C1 segment of cervical spinal cord (tissue), 14 donors: ENCODE measurements at places on chromosomes 4 and X.
A peak's percentile ranks its signal among the peaks of the same experiment; 100 is the strongest.

GRCh38 chr4:72505314-72505744 is 63.7 kb downstream of the ADAMTS3 start:
- no peak for DNase-seq

- no peak for DNase-seq
Observed at GRCh38 chr4:6550821-6551220, 24.2 kb upstream of the MAN2B2 start.

GRCh38 chrX:103343105-103343504 is 13.1 kb downstream of the TCEAL7 start:
- peak; percentile 7 for DNase-seq

GRCh38 chrX:6777238-6778002 is 242.5 kb upstream of the VCX3A start:
- DNase-seq, result no peak

DNA sequence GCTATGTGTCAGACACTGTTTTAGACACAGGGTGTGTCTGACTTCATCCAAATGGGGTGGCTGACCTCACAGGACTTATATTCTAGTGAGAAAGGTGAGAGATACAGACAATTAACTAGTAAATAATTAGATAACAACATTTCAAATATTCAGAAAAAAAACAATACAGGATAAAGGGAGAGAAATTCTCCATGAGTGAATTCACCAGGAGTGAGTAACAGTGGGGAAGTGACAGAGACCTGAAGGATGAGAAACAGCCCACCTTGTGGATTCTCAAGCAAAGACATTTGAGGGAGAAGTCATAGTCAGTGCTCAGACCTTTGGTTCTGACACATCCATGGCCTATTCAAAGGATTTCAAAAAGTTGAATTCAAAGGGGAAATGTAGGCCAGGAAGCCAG is 627.9 kb downstream of the IQCM start:
- no peak for DNase-seq

DNA sequence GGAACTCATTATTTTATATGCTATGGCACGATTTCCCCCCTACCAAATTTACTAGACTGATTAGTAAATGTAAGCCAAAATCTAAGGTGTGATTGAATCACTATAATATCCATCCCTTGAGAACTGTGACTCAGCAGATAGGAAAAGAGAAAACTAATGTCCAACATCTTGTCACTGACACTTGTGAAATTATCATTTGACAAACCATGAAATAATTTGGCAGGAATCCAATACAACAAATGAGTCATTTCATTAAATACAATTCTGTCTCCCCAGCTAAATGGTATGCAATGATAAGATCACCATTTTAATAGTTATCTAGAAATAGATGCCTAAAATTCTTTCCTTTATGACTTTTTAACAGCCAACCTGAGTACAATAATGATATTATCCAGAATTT is 462.3 kb downstream of the DMD start:
- no peak for DNase-seq

- no peak for DNase-seq
Observed at GRCh38 chrX:53194308-53194707, 30.7 kb downstream of the KDM5C start.

GRCh38 chr4:109820563-109820962 is 5.0 kb downstream of the GAR1 start:
- peak; percentile 1 for DNase-seq

- DNase-seq, result no peak
Observed at GRCh38 chr4:98728871-98729270, 70.5 kb upstream of the TSPAN5 start.

- DNase-seq, result no peak
Observed at GRCh38 chr4:38860788-38861424, 4.3 kb upstream of the TLR6 start.

DNA sequence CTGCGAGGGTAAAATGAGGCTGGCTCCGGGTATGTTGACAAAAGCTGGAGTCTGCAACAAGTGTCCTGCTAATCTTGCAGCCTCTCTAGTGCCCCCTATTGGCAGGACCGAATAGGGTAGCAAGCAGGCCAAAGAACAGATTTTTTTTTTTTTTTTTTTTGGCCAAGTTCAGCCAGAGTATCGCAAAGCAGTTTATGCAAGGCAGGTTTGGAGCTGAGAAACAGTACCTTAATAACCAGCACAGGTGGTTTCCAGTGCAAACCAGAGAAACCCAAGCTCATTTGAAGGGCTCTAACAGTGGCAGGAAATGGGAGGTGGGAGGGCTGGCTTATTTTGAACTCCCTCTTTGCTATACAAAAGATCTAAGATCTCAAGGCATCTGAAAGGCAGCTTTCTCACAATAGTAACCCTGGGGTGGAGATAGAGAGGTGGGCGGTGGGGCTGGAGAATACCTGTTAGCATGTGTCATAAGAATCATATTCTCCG is 38.2 kb upstream of the OCIAD2 start:
- DNase-seq, result no peak

DNA sequence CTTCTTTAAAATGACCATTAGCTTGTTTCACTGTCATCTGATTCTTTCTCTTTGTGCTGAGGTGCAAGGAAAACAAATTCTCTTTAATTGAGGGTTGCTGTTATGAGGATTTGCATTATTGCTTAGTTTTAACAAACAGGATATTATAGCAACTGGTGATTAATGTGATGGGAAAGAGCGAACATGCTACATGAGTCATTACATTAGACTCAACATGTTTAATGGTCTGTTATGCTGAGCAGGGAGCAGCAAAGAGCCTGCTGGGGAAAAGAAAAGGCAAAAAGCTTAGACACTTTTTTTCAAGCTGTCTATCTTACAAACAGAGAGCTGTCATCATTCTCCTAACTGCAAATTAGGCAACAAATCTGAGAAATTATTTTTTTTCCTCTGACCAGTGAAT is 230.5 kb upstream of the LCORL start:
- no peak for DNase-seq

DNA sequence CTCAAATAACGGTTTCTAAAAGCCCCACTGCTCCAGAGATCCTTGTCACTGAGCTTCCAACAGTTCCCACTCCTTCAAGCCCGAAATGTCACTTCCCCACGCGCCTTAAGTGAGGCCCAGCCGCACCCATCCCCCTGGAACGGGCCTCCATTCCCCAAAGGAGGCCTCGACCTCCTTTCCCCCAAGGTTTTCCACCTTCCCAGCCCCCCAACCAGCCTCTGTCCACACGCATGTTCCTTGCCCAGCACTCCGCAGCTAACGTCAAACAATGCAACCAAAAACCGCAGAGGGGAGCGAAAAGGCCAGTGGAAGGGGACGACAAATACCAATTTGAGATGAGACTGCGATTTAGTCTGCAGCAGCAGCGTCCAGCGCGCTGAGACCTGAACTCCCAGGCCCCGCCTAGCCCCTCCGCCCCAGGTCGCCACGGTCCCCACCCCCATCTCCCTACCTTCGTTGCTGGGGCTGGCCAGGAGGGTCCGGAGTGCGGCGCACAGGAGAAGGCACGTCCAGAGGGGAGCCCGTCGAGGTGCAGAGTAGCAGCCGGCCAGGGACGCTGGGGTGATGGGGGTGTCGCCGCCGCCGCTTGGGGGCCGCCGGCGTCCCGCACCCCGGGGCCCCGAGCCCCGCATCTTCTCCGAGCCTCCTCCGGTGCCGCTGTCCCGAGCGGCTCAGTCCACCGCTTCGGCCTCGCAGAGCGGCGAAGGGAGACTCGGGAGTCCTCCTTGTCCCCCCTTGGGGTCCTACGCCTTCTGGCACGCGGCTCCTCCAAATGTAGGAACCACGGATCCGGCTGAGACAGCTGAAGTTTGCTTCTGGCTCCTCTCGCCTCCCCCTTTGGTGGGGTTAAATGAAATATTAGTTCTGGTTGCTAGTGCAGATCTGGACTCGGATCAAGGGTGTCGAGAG is 924 bp downstream of the EPHA5 start:
- DNase-seq, result no peak

GRCh38 chrX:17187136-17187756 is 187.8 kb upstream of the NHS start:
- no peak for DNase-seq

DNA sequence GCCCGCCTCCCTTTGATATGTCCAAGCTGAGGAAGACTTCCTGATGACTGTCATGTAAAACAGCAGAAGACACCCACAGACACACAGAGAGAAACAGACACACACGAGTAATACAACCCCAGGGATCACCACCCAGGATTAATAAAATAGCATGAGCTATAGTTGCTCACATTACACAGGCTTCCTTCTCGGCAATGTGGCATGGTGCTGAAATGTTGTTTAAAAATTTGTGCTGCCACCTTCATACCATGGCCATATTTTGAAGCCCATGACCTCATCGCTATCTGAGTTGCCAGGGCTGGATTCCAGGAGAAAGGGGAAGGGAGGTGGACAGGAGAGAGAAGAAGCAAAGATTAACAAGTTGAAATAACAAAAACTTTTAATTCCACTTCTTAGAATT is 111.7 kb downstream of the SYNPO2 start:
- DNase-seq, result no peak

GRCh38 chrX:131987252-131987651 is 35.9 kb upstream of the STK26 start:
- no peak for DNase-seq

GRCh38 chr4:154471526-154472331 is 19.9 kb downstream of the DCHS2 start:
- no peak for DNase-seq

DNA sequence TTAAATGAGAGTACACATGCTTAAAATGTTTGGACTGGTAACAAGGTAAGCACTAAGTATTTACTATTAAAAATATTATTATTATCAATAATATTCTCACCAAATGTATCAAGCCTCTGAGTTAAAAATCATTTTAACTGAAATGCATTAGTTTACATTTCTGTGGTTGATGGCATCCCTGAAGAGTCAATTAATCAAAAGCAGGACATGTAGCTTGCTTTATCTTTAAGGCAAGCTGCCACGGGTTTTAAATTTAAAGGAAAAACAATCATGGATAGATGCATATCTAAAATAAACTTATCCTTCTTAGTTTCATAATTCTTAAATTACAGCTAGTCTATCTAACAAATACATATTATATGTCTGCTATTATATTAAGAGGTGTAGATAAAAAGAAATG is 584.8 kb upstream of the INTU start:
- no peak for DNase-seq

GRCh38 chr4:150495550-150495949 is 86.4 kb upstream of the MAB21L2 start:
- no peak for DNase-seq

GRCh38 chr4:181004056-181004455 is 1239.1 kb upstream of the TENM3 start:
- no peak for DNase-seq

GRCh38 chrX:110308220-110308619 is 9.7 kb downstream of the AMMECR1 start:
- no peak for DNase-seq

DNA sequence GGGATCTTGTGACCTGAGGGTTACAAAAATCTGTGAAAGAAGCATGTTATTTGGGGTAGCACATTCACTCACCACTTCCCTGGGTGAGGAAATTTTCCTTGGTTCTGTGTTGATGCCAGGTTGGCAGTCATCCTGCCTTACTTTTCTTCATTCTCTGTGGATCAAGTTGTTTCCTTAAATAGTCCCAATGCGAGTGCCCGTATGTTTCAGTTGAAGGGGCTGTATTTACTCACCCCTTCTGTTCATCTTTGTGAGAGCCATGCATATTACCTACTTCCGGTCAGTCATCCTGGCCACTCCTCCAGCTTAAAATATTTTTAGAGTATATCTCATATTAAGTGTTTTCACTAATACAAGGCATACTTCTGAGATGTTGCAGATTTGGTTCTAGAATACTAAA is 2.6 kb upstream of the UGT2B7 start:
- DNase-seq, result no peak

GRCh38 chr4:163048447-163048846 is 118.2 kb downstream of the NAF1 start:
- DNase-seq, result no peak

DNA sequence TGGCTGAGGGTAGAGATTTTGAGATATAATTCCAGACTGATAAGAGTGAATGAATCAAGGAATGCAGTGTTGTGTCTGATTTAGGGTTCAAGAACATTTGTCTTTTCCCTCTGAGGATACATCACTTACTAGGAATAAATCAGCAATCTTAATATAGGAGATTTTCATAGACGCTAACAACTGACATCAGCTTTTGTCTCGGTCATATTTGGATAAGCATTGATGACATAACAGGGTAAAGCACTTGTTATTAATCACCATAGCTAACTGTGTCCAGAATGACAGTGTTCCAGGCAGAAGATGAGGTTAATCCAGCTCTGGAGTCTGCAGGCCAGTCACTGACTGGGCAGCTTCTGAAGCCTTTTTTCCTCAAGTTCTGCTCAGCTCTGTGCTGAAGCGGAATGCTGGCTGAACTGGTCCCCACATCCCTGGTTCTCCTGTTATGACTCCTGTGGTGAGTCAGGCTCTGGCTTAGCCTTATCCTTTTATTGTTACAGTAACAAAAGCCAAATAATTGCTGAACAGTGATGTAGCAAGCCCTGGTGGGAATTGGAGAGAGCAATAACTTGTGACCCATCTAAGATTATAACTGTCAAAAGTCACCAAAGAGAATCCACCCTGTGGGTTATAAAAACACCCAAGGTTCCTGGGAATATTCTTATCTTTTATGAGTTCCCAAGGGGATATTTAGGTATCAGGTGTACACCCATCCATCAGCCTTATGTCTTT is 41.8 kb downstream of the FNIP2 start:
- no peak for DNase-seq

DNA sequence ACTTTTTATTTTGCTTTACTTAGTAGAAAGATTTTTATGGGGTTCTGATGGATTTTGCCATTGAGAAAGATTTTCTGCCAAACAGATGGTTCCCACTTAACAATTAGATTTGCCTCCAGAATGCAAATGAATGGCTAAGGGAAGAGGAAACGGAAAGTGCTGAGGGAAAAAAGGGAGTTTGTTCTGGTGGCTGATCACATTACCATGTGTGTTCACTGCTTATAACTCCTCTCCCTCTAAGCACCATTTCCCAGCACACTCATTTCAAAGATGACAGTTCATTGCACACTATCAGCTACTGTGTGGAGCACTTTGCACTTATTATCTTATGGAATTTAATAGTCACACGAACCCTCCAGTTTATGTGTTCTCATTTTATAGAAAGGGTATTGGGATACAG is 68.0 kb upstream of the GRID2 start:
- no peak for DNase-seq

- DNase-seq, result no peak
Observed at GRCh38 chr4:7524843-7525242, 90.1 kb upstream of the PSAPL1 start.

DNA sequence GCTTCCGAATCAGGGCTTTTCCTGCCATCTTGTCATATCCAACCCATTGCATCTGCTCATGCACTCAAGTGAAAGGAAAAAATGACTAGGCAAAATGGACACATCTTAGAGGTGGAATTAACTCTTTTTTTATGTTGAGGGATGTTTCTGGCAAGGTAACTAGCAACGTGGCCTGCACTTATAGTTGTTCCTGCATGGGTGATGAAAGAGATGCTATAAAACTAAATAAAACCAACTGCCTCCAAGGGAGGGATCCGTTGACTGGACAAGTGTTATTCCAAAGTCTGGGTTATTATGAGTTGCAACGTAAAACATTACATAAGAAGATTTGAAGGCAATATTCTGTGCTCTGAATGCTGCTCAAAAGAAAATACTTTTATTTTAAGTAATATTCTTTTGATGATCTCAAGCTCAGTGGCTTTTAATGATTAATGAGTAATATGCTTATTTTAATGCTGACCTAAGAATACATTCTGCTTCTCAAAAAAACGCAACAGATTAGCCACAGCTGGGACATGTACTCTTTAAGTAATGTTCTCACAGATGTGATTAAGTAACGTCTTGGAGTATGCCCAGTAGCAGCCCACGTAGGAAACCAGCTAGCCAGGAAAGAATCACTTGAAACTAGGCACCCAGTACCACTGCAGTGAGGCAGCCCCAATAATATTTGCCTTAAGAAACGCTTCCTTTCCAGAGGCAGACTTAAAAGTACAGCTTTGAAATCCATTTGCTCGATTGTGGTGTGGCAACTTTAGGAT is 27.4 kb downstream of the KLF3 start:
- DNase-seq, result no peak
